ENCODE measurements at places on chromosomes 6 and 20. TPM values are rescaled to one million over a fixed set of nuclear protein-coding genes. Genes with fewer than 3 reads are reported as not detected.

- peaks cover 20% of the 10 kb centered on the region for H3K4me1 ChIP-seq
- DNase-seq, result peak; percentile 34
- no peak overlapping the region for H3K4me3 ChIP-seq
- H3K27ac ChIP-seq, result no peak overlapping the region
- no peaks in the 10 kb centered on the region for H3K36me3 ChIP-seq
Measured at GRCh38 chr6:160139420-160139851, 17.8 kb downstream of the SLC22A1 start.

The ECT2L gene
- not detected for polyA plus RNA-seq

DNA sequence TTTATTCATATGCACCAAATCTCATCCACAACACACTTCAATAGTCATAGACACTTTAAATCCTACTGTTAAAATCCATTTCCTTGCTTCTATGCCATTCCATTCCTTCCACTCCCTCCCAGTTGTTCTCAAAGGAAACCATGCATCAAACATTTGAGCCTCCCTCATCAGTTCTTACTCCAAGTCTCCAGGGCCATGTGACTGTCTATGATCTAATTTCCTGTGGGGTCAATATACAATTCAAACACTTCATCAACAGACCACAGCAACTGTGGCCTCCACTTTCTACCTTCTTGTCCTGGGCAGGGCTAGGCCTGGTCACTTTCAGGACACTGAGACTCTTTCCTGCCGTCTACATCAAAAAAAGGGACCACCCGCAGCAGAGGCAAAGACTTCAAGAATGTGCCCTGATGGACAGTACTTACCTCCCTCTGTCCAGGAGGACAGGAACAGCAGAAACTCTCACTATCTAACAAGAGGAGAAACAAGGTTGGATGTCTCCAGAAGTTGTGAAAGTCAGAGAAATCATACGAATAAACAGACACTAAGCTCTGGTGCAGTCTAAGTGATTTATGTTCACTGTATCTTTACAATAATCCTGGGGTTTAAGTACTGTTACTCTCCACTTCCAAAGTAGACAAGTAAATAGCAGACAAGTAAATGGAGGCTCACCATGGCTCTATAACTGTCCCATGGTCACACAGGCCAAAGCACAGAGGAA is 160.2 kb downstream of the QRSL1 start:
- no peak for DNase-seq
- H3K4me1 ChIP-seq, result peaks cover 20% of the 10 kb centered on the region
- no peaks in the 10 kb centered on the region for H3K36me3 ChIP-seq
- no peak overlapping the region for H3K27ac ChIP-seq
- H3K4me3 ChIP-seq, result no peak overlapping the region

The LGSN gene
- polyA plus RNA-seq, result not detected

- no peaks in the 10 kb centered on the region for H3K4me1 ChIP-seq
- no peak overlapping the region for H3K4me3 ChIP-seq
- no peaks in the 10 kb centered on the region for H3K36me3 ChIP-seq
Measured at GRCh38 chr6:139320081-139320480, 28.3 kb upstream of the TXLNB start.

GRCh38 chr20:44247131-44247571 is at the start of gene GDAP1L1:
TSS of gene GDAP1L1 (plus strand) at chr20:44247308. CDS start at chr20:44247335, 27 bp downstream.
- peak; percentile 62 for DNase-seq
- peaks cover 37% of the 10 kb centered on the region for H3K27me3 ChIP-seq
- no peak within 1 kb of the TSS for H3K27ac ChIP-seq
- peaks cover 16% of the 10 kb centered on the region for H3K4me1 ChIP-seq

DNA sequence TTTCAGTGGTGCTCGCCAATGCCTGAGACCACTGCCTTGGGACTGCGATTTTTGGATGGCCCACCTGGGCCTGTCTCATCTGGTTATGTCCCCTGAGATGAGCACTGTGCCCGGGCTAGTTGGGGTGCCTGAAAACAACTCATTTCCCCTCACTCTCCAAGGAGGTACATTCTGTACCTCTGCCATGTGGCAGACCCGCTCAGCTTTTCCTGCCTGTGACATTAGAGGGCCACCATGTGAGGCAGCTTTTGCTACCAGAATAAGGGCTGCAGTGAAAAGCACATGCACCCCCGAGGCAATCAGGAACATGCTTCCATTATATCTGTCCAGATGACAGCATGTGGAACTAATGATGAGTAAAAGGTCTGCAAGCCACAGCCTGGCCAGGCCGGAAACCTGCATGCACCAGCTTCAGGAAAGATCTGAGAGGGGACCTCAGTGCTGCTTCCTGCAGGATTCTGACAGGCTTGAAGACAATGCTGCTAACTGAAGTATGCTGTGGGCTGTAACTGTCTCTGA is 11.3 kb upstream of the SRSF6 start:
- no peak overlapping the region for H3K27ac ChIP-seq
- DNase-seq, result no peak
- no peaks in the 10 kb centered on the region for H3K36me3 ChIP-seq
- peaks cover 6% of the 10 kb centered on the region for H3K4me1 ChIP-seq
- H3K4me3 ChIP-seq, result no peak overlapping the region
- H3K27me3 ChIP-seq, result no peaks in the 10 kb centered on the region

The GNAS-AS1 gene
- not detected for polyA plus RNA-seq

GRCh38 chr20:62066339-62066982 is 780 bp upstream of the TAF4 start:
- H3K27ac ChIP-seq, result peak overlapping the region; percentile 91
- peak; percentile 85 for DNase-seq
- no peaks in the 10 kb centered on the region for H3K27me3 ChIP-seq
- peak overlapping the region; percentile 79 for H3K4me3 ChIP-seq
- H3K36me3 ChIP-seq, result no peaks in the 10 kb centered on the region

DNA sequence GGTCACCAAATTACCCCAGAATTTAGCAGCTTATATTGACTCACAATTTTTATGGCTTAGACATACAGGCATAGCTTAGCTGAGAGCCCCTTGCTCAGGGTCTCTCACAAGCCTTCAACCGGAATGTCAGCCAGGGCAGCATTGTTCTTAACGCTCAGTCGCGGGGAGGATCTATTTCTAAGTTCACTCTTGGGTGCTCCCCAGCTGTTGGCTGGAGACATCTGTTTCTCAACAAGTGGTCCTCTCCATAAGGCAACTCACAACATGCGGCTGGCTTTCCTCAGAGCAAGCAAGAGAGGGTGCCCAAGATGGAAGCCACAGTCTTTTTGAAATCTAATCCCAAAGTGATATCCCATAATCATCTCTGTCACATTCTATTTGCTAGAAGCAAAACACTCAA is 46.6 kb downstream of the SLX4IP start:
- H3K4me1 ChIP-seq, result no peaks in the 10 kb centered on the region
- H3K36me3 ChIP-seq, result no peaks in the 10 kb centered on the region

The GFRAL gene
- polyA plus RNA-seq, result not detected

DNA sequence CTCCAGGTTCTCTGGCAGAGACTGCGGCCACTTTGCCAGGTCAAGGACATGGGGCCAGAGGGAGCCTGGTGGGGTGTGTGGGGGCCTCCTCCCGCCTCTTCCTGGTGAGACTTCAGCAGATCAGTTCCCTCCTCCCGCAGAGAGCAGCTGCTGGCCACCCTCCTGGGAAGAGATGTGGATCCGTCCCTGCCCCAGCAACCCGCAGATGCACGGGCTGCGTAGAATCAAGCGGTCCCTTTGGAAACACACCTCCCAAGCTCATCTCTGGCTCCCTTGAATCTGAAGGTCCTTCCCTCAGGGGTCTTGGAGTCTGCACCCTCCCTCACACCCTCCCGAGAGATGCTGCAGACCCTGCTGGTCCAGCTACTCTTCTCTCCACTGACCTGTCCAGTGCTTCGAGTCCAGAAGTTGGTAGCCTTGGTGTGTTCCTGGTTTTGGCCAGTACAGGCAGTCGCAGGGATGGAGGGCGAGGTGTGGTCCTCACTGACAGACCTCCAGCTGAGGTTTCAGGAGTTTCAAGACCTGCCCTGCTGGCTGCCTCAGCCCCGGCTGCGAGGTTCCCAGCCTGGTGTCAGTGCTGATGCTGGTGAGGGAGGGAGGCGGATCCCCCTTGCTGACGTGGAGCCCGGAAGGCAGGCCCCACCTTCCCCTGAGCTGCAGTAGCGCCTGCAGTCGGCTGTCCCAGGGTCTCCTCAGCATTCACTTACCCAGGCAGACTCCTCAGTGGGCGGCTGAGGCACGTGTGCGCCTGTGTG is at the start of gene NPBWR2:
Gene NPBWR2 (minus strand): TSS at position 585 of the 755 bp plus-strand sequence. CDS start 734 bp downstream, outside the sequence.
- H3K4me3 ChIP-seq, result no peak within 1 kb of the TSS
- H3K4me1 ChIP-seq, result peaks cover 7% of the 10 kb centered on the region
- H3K27me3 ChIP-seq, result peaks cover 3% of the 10 kb centered on the region
- DNase-seq, result no peak
- H3K36me3 ChIP-seq, result no peaks in the 10 kb centered on the region

The PDCD2 gene
- polyA plus RNA-seq, result 54.2 TPM

The SMPDL3A gene
- polyA plus RNA-seq, result 18.8 TPM

The BCAS4 gene
- 7.2 TPM for polyA plus RNA-seq

The ARFGEF3 gene
- 5.2 TPM for polyA plus RNA-seq

- no peaks in the 10 kb centered on the region for H3K4me1 ChIP-seq
- H3K36me3 ChIP-seq, result no peaks in the 10 kb centered on the region
- no peak overlapping the region for H3K4me3 ChIP-seq
- H3K27ac ChIP-seq, result no peak overlapping the region
- DNase-seq, result no peak
Measured at GRCh38 chr20:59231124-59231804, 67.6 kb downstream of the ZNF831 start.

The TCEA2 gene
- polyA plus RNA-seq, result 30.4 TPM

The GSTA3 gene
- 8.9 TPM for polyA plus RNA-seq

GRCh38 chr6:50369996-50370395 is 320.3 kb upstream of the DEFB112 start:
- H3K36me3 ChIP-seq, result no peaks in the 10 kb centered on the region
- H3K27me3 ChIP-seq, result no peaks in the 10 kb centered on the region
- DNase-seq, result peak; percentile 43
- no peak overlapping the region for H3K4me3 ChIP-seq
- H3K4me1 ChIP-seq, result no peaks in the 10 kb centered on the region

DNA sequence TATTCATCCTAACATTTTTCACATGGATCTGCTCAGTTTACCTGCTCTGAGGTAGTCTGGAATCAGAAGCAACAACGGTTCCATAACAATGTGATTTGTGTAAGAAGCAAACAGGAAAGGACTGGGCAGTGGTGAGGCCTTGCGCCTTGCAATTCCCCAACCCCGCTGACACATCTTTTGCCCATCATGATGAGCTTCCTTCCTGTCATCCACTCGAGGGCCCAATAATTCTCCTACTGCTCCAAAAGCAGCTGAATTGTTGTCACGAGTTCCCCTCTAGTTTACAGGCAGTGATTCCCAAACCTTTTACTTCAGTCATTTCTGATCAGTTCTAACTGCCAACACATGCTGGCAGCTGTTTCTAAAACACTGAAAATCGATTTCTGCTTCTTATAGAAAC is 22.9 kb downstream of the STX7 start:
- no peaks in the 10 kb centered on the region for H3K27me3 ChIP-seq
- no peak overlapping the region for H3K27ac ChIP-seq
- DNase-seq, result no peak
- H3K36me3 ChIP-seq, result no peaks in the 10 kb centered on the region
- H3K4me1 ChIP-seq, result peaks cover 11% of the 10 kb centered on the region

The TPD52L1 gene
- 102 TPM for polyA plus RNA-seq

- H3K4me1 ChIP-seq, result no peaks in the 10 kb centered on the region
- DNase-seq, result no peak
- H3K27ac ChIP-seq, result no peak overlapping the region
- H3K36me3 ChIP-seq, result no peaks in the 10 kb centered on the region
Measured at GRCh38 chr6:130674604-130675003, 152.6 kb upstream of the SMLR1 start.

- H3K27me3 ChIP-seq, result no peaks in the 10 kb centered on the region
- H3K27ac ChIP-seq, result no peak overlapping the region
- no peaks in the 10 kb centered on the region for H3K4me1 ChIP-seq
- H3K4me3 ChIP-seq, result no peak overlapping the region
- DNase-seq, result no peak
Measured at GRCh38 chr20:53227523-53227922, 255.4 kb downstream of the TSHZ2 start.

- H3K27me3 ChIP-seq, result peaks cover 99% of the 10 kb centered on the region
- peaks cover 32% of the 10 kb centered on the region for H3K4me1 ChIP-seq
- H3K27ac ChIP-seq, result no peak overlapping the region
- no peaks in the 10 kb centered on the region for H3K36me3 ChIP-seq
- peak overlapping the region; percentile 39 for H3K4me3 ChIP-seq
Measured at GRCh38 chr6:1624058-1624850, 14.5 kb downstream of the FOXC1 start.

Data from stomach (tissue), 19 donors.